ENCODE measurements at places on chromosomes 11 and 22.
A peak's percentile ranks its signal among the peaks of the same experiment; 100 is the strongest.

DNA sequence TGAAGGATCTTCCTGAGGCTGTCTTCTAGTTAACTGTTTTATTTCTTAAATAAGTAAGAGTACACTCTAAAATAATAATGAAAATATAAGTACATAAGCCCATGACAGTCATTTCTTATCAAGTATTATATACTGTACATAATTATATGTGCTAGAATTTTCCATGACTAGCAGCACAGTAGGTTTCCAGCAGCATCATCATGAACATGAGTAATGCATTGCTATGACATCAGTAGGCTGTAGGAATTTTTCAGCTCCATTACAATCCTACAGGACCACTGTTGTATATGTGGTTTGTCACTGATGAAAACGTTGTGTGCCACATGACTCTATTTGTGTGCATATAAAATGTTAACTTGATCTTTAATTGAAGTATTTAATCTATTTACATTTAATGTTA is 22.0 kb downstream of the ZNF202 start:
- no peak for DNase-seq

- DNase-seq = no peak
Observed at GRCh38 chr11:113167599-113167998, 146.8 kb upstream of the TTC12 start.

- no peak for DNase-seq
Observed at GRCh38 chr11:71322192-71322735, 69.9 kb upstream of the SHANK2 start.

GRCh38 chr11:118648291-118648690 is 31.2 kb downstream of the TREH start:
- no peak for DNase-seq

DNA sequence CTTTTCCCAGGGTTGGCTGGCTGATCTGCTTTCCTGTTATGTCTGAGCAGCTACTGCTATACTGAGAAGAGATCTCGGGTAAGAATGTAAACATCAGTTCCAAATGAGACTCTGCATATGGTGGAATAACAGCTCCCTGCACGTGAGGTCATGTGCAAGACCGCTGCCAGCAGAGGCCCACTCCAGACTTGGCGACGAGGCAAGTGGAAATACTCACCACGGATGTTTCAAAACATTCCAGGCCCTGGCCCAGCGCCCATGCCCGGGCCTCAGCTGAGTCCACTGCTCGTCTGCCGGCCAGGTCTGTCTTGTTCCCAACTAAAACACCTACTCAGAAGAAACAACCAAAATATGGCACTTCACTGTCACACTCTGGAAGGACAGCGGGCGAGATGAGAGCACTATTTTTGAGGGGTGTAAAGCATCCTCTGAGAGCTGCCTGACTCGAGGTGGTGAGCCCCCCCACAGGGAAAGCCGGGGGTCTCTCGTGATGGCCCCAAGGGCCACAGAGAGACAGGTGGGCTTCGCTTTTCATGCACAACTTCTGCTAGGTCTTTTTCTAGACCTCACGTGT is 13.1 kb downstream of the IFT27 start:
- DNase-seq = no peak

- no peak for DNase-seq
Observed at GRCh38 chr22:24725736-24726135, 48.8 kb downstream of the PIWIL3 start.

DNA sequence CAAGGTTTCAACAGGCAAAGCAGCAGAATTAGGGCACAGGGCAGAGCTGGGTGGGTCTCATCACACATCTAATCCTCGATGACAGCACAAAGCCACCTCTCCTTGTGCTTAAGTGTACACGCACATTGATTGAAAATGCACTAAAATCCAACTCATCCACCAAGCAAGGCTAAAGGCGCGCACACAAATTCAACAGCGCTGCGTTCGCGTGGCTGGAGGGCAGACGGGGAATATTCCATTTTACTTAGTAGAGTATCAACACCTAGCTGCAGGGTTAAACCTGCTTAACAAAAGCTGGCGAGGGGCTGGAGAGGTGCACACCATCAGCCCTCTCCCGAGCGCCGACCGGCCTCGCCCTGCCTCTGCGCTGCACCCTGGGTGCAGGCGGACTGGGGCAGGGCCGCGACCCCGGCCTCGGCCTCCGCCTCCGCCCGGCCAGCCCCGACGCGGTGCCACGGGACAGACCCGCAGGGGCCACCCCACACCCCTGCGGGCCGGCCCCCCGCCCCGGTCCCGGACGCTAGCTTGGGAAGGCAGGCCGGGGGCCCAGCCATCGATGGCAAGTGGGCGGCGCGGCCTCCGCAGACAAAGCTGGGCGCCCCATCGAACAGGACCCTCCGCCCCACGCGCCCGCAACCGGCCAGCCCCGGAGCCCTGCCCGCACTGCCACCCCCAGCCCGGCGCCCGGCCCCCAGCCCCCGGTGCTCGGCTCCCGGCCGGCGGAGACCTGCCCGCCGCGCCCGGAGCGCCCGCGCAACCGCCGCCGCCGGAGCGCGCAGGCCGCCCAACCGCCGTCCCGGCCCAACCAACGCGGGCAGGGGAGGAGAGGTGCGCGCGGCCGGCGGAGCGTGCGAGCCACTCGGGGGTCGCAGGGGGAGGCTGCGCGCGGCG is 929 bp downstream of the PRDM10 start:
- peak; percentile 28 for DNase-seq

DNA sequence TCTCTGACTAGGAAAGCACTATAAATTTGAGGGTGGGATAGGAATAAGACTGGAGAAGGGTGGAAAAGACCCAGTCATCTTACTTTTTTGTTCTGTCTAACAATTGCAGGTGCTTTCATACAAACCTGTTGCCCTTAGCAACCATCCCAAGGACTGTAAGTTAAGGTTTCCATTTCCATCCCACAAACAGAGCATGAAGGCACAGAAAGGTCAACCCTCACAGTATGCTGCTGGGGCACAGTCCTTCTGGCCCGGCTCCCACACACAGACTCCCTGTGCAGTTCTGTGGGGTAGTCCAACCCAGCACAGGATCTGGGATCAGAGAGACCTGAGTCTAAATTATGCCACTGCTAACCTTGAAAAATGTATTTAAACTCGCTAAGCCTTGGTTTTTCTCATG is 38.4 kb upstream of the ETS1 start:
- no peak for DNase-seq

DNA sequence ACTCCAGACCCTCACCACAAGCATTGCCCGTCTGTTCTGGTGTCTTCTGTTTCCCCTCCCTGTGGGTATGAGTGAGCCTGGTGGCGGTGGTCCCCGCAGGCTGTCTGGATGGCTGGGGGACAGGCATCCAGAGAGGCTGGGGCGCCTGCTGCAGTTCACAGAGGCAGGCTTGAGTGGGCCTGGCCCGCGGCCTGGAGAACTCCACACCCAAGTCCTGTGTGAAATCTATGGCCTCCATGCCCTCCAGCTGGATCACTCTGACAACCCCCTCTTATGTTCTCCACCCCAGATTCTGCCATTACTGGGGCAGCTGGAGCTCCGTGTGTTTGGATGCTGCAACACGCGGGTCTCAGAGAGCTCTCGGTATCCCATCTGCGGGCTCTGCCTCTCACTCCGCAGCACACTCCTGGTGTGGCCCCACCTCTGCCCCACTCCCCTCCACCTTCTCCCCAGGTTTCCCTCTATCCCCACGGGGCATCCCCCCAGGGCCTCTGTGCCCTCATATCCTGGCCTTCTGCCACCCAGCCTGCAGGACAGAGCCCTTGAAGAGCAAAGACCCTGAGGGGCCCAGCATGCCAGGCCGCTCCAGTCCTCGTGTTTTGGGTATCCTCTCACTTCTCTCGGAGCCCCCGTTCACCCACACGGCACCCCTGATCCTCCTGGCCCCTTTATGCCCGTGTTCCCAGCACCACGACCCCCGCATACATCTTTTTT is 31.3 kb downstream of the LRRC74B start:
- no peak for DNase-seq

DNA sequence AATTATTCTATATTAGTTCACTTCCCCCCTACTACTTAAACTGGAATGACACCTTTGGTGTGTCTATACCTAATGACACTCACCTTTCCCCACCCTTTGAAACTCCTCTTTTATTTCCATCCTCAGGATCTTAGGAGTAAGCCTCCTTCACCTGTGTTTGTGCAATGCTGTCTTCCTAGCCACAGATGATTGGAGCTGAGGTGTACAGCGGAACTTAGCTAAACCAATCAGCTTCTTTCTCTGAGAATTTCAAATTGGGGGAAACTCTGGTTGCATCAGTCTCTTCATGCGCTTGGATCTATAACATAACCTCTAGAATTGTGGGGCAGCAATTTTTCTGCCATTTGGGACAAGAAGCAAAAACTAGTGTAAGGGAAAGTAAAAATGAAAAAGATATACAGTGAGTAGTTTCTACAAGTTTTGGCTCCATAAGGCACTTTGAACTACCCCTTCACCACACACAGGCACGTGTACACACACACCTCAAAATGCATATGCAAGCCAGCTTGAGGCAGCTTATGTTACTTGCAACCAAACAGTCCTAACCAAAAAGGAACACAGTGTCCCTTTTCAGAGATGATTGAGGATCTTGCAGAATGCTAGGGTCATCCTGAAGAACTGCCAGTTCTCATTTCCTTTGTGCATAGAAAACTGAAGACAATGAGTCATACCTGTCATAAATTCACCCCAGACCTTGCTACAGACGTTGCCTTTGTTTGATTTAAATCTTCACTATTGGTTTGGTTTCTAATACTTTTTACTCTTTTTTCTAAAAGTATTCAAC is 36.0 kb upstream of the LDLRAD3 start:
- no peak for DNase-seq

DNA sequence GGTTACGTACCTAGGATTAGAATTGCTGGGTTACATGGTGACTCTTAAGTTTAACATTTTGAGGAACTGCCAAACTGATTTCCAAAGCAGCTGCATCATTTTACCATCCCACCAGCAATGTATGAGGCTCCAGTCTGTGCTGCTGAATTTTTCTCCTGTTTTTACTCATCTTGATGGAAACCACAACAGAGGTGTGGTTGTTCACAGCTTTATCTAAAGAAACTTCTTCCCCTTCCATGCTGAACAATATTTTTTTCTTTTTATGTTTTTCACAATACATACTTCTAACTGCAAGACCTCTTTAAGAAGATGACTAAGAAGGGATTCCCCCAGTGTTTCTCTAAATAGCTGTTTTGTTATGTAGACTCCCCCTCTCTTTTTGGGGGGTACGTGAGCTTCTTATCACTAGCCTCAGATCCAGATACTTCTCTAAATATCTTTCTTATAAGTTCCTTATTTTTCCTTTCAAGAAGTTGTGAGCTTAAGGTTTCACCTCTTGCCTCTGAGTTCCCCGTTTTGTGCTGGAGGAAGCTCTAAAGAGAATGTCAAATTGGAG is 24.0 kb downstream of the TCP11L1 start:
- DNase-seq = no peak

All from stimulated activated CD4-positive, alpha-beta T cell treated with anti-CD3 and anti-CD28 coated beads, TNF-alpha, amount 100 ng/mL, for 4 hours (primary cell).